A549 (cell line): ENCODE measurements at places on chromosomes 7 and 10.

DNA sequence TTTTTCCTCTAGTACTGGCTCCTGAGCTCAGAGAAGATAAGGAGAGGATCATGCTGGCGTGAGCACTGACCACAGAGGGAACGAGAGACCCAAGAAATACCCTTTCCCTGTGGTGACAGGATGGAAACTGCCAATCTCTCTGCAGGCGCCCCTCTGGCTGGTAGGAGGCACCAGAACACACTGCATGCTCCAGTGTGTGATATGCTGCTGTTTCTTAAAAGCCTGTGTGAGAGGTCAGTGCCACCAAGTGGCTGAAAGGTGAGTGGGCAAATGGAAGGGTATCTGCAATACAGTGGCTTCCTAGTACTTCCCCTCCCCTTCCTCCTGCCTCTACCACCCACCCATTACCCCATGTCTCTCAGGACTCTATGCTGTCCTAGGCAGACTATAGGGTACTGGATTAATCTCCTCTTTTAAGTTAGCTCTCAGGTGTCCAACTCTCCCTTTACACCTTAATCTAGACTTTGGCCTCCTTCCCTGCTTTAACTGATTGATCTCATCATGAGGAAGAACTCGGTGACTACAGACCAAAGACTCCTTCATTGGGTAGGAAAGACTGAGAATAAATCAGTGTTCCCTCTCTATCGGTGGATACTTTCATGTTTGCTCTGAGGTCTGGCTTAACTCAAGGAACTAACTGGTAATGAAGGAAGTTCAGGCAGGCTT is 283.6 kb downstream of the ADRA2A start:
- DNase-seq, result peak; percentile 69

- DNase-seq, result no peak
These were observed 59.5 kb downstream of the LARP4B start for GRCh38 chr10:871951-872403.

DNA sequence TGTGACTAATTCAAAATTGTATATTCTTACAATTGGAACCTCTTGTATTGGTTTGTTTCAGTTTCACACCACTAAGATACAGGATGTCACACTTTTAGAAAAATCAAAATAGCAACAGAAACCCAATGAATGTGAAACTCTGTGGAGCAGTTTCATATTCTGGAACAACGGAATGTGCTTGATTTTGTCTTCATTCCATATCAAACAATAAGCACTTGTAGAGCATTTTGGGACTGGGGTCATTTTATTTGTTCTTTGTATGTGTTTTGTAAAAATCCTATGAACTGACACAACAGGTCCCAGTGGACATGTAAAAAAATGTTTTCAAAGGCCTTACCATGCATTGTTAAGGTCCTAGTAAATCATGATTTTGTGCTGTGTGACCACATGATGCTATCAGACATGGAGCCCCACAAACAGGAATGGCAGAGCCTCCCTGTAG is 123.1 kb downstream of the DKK1 start:
- DNase-seq, result no peak

DNA sequence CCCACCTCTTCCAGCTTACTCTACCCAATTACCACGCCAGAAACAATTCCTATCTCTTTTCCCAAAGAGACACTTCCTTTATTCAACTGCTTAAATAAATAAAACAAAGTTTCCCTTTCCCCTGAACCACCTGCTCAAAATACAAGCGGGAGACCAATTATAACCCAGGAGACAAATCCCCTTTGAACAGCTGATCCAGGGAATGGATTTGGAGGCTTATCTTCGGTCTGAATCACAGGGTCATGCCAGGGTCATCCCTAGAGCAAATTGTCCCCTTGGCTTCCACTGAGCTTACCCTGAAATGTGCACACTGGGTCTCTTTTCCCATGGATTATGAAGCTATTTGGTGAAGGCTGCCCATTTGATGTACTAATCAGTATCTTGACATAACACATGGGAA is 99.9 kb upstream of the JAZF1 start:
- no peak for DNase-seq

DNA sequence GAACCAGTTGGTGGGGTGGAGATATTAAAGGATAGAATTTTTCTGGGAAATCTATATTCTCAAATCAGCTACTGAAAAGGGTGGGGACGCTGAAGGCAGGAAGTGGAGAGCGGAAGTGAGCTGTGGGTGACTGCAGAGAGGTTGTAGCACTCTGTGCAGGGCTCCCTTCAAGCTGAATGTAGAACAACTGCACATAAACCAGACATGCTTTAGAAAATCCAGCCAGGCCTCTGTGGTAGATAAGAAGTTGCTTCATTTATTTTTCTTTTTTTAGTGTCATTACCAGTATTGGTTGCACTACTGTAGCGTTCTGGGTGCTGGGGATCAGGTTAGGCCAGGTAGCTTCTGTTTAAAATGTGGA is 127.8 kb downstream of the CELF2 start:
- no peak for DNase-seq

- no peak for DNase-seq
These were observed 602.8 kb downstream of the NRG3 start for GRCh38 chr10:82477776-82478175.

DNA sequence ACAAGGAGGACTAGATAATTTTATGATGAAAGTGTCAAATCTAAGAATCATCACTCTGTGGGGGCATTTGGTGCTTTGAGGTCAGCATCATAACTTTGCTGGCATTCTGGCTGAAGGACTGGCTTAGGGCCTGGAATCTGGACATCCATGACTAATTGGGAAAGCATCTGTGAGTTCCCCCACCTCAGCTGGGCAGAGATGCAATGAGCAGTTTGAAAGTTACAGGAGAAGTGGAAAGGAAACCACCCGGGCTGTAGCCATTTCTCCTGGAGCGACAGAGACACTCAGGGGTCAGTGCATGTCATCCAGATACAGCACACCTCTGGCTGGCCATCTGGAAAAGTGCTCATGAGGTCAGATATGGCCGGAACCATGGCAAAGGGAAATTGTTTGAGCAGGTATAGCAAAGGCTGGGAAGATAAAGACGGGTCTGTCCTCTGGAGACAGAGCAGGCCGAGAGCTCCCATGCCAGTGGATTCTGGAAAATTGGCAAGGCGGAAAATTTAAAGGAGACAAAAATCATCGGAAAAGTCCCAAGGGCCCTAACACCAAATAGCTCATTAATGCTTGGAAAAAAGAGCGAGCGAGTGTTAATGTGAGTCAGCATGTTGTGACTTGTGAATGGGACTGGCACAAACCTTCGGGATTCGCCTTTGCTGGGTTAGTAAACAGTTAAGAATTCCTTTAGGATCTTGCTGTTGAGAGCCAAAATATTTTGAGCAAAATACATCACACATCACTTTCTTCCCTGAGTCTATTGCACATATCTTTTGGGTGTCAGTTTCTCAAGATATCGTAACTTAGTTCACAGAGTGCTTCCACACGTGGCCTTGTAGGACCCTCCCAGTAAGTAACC is 188.4 kb upstream of the AGK start:
- peak; percentile 9 for DNase-seq

DNA sequence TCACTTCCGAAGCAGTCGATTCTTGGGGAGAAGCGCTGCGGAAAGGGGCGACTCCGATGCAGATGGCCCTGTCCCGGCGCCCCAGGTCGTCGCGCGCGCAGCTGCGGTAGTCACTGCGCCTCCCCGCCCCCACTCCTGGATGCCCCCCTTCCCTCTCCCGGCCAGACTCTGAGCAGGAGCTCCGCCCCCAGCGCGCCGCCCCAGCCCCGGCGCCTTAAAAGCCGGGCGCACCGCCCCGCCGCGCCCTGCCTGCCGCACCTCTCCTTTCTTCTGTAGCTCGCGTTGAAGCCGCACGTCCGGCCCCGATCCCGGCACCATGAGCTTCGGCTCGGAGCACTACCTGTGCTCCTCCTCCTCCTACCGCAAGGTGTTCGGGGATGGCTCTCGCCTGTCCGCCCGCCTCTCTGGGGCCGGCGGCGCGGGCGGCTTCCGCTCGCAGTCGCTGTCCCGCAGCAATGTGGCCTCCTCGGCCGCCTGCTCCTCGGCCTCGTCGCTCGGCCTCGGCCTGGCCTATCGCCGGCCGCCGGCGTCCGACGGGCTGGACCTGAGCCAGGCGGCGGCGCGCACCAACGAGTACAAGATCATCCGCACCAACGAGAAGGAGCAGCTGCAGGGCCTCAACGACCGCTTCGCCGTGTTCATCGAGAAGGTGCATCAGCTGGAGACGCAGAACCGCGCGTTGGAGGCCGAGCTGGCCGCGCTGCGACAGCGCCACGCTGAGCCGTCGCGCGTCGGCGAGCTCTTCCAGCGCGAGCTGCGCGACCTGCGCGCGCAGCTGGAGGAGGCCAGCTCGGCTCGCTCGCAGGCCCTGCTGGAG is at the start of gene INA:
Gene INA (plus strand): TSS at position 243 of the 817 bp plus-strand sequence. CDS start 74 bp downstream, at position 317.
- peak; percentile 39 for DNase-seq

GRCh38 chr7:13262929-13263530 is 575.6 kb downstream of the ARL4A start:
- DNase-seq, result peak; percentile 13

- DNase-seq, result no peak
These were observed 31.0 kb downstream of the ZNF775 start for GRCh38 chr7:150410131-150410530.

- DNase-seq, result no peak
These were observed 511.4 kb upstream of the GALNT17 start for GRCh38 chr7:70620333-70621055.

DNA sequence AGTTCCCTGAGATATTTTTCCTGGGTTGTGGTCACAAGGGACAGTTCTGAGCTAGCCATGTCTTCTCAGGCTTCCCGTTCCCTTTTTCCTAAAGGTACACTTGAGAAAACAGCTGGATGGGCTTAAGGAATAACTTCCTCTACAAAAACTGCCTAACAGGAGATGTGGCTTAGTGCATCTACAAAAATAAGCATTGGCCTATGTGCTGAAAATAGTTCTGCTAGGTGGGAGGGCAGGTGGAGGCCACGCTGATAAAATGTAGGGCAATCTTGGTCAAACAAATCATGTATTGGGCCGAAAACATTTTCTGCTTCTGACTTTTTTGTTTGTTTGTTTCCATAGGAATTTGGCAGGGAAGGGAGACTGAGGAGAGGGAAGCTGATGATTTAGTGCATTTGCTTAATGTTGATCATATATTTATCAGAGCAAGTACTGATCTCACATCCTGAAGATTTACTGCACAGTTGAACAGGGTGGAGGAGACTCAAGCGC is 409.4 kb upstream of the FZD8 start:
- DNase-seq, result no peak

DNA sequence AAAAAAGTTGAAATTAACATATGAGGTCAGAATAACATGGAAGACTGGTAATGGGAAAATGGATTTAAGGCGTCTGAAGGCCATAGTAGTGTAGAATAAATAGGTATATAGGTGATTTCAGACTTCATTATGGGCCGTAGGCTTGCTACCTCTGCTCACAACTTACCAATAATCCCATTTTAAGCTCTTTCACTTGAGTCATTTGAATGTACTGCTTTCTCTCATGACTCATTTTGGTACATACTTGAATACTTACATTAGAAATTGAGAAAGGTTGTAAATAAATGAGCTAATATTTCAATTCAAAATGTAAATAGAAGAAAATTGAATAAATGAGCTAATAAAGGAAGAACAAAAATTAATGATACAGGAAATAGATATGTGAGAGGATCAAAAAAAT is 42.2 kb upstream of the NEUROD6 start:
- no peak for DNase-seq

GRCh38 chr10:31509989-31510388 is 191.0 kb downstream of the ZEB1 start:
- no peak for DNase-seq

- DNase-seq, result no peak
These were observed 114.9 kb upstream of the ZEB1 start for GRCh38 chr10:31204090-31204489.

DNA sequence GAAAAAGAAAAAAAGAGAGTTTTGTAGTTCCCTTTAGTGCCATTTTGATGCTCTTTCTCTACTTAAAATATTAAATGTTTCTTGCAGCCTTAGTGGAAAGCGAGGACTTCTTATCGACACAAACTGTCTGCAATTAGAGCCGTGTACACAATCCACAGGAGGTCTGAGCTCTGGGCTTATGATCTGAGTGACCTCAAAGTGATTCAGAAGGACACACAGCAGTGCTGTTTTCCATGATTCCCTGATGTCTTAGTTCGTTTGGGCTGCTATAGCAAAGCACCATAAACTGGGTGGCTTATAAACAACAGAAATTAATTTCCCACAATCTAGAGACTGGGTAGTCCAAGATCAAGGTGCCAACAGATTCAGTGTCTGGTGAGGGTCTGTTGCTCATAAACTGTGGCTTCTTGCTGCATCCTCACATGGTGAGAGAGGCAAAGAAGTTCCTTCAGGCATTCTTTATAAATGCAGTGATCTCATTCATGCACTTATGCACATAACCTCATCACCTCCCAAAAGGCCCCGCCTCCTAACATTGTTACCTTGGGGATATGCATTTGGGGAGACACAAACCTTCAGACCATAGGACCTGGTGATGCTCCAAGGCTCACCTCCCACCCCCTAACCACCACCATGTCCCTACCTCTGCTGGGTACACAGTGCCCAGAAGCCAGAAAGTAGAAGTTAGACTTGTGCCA is 204.5 kb upstream of the GHITM start:
- DNase-seq, result no peak

DNA sequence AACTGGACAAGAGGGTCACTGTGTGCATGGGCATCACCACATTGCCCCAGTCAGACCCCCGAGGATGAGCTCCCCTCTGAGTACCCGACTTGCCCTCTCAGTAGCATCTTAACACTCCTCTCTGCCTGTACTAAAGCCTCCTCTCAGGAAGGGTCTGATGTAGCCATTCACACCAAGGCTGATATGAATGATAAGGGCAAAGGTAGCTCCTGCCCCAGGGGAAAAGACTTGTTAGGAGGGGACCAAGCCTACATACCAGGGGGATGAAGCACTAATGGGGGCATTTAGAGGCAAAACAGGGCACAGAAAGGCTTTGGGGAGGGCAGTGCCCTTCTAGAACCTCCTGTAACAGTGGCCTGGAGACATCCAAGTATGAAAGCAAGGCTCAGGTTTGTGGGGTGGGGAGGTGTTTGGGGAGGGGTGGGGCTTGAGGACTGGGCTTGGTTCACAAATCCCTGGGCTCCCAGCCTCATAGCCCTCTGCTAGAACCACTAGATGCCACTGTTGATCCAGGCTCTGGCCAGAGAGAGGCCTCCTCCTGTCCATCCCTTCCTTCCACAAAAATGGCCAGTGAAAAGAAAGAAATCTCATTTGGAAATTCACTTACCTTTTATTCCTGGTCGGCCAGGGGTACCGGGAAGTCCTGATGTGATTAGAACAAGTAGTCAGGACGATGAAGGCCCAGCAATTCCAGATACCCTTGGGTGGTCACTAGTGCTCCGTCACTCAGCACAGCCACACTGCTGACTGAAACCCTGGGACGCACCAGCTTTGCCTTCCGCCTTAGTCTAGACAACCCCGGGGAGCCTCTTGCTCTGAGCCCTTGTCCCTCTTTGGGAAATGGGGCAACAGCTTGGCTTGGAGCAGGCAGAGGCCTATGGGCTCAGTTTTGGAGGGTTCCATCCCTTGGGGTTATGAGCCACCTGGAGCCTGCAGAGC is 40.3 kb downstream of the COL17A1 start:
- DNase-seq, result peak; percentile 86

- no peak for DNase-seq
These were observed 624 bp upstream of the ZNF783 start for GRCh38 chr7:149261316-149261828.

DNA sequence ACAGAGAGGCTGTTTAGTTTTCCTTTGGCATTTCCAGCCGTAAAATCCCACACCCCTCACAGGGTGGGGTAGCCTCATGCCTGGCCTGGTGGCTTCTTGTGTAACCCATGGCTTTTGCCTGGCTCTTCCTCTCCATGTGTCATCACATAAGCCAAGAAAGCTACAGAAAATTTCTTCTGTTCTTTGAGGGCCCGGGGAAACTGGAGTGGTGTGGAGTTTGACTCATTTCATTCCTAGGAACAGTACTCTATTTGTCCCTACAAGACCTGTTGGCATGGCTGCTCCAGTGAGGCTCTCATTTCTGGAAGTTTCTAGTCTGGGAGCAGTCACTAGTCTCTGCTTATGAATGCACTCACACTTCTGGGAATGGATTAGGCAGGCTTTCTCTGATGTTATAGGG is 523.9 kb downstream of the SUGCT start:
- DNase-seq, result no peak
